Bronchial epithelial cell (primary cell): ENCODE measurements at places on chromosomes 6 and 20. TPM values are rescaled to one million over a fixed set of nuclear protein-coding genes. Genes with fewer than 3 reads are reported as not detected.

DNA sequence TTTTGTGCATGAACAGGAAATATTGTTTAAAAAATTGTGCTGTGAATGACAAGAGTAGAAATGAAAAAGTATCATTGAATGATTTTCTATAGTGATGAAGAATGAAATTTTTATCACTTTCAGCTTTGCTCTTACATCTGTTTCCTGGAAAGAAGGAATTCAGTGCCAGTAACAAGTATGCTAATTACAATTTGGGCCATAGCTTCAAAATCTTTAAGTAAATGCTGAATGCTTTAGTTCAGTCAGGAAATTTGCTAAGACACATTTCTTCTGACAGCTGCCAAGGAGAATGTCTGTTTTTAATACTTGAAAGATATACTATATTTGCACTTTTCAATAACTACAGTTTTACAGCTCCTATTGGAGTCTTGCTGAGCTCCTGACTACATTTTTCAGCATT lies 203.7 kb upstream of the RSPO3 start:
- no peak for DNase-seq

DNA sequence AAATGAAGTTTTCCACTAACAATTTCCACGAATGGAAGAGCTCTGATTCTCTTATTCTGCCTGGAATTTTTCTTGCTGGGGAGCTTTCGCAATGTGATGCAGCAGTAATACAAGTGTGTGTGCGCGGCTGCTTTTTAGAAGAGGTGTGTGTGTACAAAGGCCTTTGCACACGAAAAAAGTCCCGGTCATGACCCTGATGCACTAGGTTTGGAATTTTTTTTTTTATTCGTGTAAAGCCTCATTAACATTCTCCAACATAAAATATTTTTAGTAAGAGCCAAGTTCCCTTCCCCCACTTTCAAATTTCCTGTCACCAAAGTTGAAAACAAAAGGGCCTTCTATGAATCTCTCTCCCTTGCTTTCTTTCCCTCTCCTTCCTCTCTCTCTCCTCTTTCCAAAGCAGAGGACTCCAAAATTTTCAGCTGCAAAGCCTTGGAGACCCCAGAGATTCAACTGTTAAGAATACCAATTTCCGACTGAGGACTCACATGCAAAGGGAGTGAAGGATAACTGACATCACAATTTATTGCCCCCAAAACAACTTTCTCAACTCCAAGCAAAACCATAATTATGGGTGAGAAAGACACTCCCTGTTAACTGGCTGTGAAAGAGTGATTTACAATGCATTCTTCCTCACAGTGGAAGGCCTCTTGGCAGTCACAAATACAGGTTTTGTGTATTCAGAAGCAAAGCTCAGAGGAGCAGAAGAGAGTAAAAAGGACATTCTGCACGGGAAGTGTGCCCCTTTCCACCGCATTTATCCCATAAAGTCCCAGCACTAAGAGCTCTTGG lies 421.2 kb upstream of the JARID2 start:
- DNase-seq: no peak

DNA sequence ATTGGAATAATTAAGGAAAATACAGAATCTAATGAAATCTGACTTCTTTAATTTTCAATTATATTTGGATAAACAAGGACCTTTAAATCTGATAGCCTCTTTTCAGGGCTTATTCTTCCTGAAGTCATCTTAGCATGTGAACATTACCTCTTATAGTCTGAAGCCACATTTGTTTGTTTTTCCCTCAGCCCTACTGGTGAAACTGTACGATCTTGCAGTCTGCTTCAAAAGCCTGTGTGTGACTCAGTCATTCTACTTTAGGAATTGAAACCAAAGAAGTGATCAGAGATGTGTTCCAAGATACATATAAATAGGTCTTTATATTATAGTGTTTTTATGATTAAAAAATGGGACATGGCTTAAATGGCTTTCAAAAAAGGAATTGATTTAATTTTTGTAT lies 67.5 kb downstream of the MACROD2 start:
- peak; percentile 26 for DNase-seq

The ADIG gene
- not detected in 2 replicates for total RNA-seq

DNA sequence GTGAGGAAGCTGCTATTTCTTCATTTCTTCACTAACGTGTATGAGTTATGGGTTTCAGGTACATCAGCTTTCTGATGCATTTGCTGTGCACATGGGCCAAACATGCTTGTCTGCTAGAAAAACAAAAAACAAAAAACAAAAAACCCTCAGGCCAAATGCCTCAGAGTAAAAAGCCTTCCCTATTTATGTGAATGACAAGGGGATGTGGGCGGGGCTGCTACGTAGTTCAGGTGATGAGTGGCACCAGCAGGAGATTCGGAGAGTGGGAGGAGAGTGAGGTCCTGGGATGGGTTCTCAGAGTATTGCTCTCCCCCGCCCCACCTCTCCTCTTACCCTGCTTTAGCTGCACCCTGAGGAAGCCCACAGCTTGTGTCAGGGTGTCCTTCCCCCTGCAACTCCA lies 596.8 kb upstream of the JAG1 start:
- DNase-seq: peak; percentile 29

GRCh38 chr6:113385020-113385431 lies 472.1 kb upstream of the MARCKS start:
- no peak for DNase-seq

The ZNF831 gene
- not detected in 2 replicates for total RNA-seq
